ENCODE measurements at places on chromosomes 13 and 19.

DNA sequence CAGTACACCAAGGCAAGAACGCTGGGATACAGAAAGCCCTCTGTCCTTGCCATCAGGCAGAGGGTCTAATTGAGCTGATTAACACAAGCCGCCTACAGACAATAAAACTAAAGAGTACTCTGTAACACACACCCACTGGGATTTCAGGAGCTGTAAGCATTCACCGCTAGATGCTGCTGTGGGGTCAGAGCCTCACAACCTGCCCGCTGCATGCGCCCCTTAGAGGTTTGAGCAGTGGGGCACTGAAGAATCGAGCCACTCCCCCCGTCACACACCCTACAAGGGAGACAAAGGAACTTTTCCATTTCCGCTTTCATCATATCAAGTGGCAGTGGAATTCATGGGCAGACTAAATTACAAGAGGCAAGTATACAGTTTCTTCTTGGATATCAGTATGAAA, 1080.6 kb downstream of the PCDH17 start:
- no peak for DNase-seq

DNA sequence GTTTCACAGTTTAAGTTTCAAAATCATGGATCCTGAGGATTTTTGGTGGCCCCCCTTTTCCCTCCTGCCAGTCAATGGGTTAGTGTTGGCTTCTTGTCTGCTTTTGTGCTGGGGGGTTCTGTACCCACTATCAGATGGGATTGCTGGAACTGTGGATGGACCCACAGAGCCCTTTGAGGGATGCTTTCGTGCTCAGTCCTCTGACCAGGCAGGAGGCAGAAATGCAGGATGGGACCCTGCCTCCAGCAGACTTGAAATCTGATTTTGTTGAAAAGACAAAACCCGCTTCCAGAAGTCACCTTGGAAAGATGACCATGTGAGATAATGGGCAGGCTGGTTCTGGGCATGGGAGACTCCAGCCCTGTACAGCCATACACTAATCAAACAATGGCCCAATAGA, 408.9 kb downstream of the ZNF536 start:
- no peak for DNase-seq

- DNase-seq: no peak
These were observed 3.0 kb downstream of the ZC3H4 start for GRCh38 chr19:47110521-47111005.

GRCh38 chr19:13748169-13748828, 16.0 kb upstream of the MRI1 start:
- no peak for DNase-seq

GRCh38 chr13:110363010-110363409, 55.9 kb downstream of the COL4A2 start:
- DNase-seq: no peak

GRCh38 chr13:57128909-57129308, 11.8 kb upstream of the PRR20A start:
- no peak for DNase-seq

DNA sequence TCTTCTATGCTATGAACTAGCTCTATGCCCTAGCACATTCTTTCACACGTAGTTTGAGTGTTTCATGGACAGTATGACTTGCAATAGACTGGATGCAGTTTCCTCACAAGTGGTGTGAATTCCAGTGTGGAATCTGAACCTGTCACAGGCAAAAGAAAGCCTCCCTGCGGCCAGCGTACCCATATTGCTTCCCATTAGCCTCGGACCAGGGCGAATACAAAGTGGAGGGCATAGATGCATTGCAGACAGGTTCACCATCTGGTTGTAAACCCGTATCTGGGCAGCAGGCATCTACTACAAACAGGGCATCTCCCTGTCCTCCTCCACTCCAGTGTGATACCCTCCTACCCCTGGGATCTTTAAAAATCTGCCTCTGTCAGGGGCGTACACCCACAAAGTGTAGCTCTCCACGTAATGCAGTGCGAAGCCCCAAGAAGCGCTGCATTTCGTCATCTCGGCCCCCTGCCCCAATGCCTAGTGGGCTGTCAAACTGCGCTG, 1.4 kb upstream of the CIC start:
- DNase-seq: no peak

DNA sequence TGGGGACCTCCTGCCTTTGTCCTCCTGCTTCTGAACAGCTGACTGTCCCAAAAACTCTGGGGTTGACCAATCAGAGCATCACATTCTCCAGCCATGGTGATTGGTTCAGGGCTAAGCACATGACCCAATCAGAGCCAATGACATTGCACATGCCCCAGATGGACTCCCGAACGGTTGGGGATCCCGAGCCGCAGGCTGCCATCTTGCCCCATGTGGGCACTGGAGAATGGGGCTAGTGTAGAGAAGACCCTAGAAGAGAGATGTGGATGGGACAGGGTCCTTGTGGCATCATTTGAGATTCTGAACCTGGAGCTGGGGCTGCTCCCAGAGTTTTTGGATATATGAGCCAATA, 31.3 kb upstream of the PEPD start:
- no peak for DNase-seq

GRCh38 chr13:31756346-31756745, 17.0 kb downstream of the RXFP2 start:
- peak; percentile 91 for DNase-seq

DNA sequence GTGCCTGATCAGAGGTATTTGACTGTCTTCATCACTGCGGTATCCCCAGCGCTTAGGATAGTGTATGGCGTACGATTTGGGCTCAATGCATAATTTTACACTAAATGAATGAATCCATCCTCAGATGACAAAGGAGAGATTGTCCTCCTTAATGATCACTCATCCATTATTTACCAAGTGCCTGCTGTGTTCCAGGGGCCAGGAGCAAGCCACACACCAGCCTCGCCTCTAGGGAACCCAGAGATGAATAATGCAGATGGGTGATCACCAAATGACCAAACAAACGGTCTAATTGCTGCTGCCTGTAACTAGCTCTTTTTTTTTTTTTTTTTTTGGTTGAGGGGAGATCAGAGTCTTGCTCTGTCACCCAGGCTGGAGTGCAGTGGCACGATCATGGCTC, 5.9 kb upstream of the GPR32 start:
- DNase-seq: no peak

GRCh38 chr13:107252428-107252827, 684.5 kb upstream of the ARGLU1 start:
- no peak for DNase-seq

GRCh38 chr13:30172593-30173302, 134.6 kb downstream of the KATNAL1 start:
- no peak for DNase-seq

- no peak for DNase-seq
These were observed 17.5 kb downstream of the PCDH8 start for GRCh38 chr13:52830946-52831345.

DNA sequence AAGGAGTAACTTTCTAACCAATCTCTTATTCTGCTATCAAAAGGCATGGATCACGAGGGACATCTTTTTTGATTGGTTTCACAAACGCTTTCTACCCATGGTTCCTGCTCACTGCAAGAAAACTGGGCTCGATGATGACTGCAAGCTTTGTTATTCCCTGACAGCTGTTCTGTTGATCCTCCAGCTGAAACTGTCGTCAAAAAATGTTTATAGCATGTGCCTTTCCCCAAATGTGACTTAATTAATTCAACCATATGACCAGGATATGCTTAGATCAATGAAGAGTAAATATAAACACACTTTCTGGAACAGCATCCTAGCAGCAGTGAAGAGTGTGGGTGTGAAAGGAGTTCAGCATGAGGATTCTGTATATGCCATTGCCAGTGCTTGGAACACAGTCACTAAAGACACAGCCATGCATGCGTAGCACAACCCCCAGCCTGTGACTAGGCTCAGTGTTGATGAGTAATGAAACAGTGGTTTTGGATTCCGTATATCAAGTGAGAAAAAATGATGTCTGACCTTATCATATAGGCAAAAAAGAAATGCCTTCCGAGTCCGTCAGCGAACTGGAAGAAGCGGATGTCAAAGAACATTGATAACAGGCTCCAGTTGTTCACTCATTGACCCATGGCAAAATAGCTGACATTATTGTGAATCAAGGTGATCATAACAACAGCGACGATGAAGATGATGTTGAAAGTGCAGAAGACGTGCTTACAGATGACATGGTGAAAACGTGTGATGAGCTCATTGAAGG, 347.4 kb downstream of the FGF9 start:
- no peak for DNase-seq

- DNase-seq: no peak
These were observed 11.2 kb upstream of the CEACAM21 start for GRCh38 chr19:41564515-41565378.

DNA sequence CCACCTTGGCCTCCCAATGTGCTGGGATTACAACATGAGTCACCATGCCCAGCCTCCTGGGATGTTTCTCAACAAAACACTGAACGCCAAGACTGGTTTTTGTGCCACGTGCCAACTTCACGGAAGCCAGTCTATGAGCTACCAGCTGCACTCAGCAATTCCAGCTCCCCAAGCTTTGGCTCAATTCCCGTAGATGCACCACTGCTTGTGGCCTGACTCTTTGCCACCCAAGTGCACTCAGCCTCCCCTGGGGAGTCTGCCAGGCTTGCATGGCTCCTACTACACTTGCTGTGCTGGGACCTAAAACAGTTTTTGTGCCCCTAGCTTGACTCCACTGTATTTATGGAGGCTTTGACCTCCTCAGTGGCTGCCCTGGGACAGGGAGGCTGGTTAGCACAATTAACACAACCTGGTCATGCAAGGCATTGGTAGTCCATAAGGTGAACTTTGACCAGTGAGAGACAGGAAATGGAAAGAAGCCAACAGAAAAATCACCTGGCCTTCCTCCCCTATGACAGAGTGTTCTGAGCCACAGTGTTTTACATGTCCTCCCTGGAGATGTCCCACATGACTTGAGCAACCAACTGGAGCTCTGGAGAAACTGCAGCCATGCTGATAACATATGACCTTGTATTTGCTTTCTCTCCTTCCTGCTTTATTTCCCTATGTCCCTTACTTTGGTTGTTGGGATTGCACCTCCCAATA, 1173.1 kb downstream of the UQCRFS1 start:
- DNase-seq: no peak

DNA sequence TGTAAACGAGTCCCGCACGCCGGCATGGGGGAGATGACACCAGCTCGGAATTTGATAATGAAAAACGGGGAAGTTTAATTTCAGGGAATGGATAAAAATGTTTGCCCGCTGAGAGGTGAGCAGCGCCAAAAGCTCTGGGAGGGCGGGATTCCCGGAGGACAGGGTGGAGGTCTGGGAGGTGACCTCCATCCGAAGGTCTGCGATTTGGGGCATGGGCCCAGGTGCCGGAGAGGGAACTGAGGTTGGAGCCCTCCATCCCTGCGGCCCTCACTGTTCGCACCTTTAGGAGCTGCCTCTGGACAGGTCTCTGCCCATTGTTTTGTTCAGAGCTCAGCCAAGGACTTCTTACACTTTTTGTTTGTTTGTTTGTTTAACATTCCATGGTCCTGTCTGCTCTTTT, 129.8 kb downstream of the URI1 start:
- no peak for DNase-seq

- DNase-seq: no peak
These were observed 1.1 kb downstream of the TNFAIP8L1 start for GRCh38 chr19:4640247-4641000.

DNA sequence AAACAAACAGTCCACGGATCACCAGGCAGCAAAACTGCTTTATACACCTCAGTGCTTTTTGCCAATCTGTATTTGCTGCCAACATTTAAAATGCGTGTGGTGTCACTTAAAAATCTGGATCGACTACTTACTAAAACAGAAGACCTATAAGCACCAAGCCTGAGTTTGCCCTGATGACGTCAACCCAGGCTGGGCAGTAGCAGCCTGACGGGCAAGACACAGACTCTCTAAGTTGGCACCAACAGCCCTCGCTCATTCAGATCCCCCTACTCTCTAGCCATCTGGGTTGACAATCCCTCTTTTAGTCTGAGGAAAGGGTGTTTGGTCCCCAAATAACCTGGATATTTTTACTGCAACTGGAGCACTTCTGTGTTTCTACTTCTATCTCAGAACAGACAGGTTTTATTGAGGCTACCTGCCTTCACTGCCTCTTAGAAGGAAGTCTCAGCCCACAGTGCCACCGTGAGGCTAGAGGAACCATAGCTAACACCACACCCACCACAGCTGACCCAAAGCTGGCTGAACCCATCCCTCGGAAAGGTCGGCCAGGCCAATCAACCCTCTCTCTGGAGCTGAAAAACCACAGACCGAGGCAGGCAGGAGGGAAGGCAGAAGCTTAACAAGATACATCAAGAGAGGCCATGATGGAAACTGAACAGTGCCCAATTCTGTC, 6.9 kb downstream of the SUGP2 start:
- no peak for DNase-seq

DNA sequence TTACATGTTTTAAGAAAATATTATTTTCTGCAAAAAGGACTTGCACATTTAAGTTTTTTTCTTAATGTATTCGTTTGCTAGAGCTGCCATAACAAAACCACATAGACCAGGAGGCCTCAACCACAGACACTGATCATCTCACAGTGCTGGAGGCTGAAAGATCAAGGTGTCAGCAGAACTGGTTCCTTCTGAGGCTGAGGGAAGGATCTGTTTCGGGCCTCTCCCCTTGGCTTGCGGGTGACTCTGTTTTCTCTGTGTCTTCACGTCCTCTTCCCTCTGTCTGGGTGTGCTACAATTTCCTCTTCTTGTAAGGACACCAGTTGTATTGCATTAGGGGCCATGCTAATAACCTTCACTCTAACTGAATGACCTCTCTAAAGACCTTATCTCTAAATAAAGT, 364.2 kb downstream of the IRS2 start:
- DNase-seq: no peak

DNA sequence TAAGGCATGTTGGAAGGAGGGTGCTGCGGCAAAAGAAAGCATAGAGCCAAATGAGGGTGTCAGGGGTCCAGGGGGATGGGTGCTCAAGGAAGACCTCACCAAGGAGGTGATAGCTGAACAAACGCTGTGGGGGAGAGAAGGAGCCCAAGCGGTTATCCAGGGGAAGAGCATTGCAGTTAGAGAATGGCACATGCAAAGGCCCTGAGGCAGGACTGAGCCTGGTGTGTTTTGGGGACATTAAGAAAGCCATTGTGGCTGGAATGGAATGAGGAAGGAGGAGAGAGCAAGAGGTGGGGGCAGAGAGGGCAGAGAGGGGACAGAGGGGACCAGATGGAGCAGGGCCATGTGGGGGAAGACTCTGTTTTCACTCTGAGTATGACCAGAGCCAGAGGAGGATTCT, 6.1 kb upstream of the MYH14 start:
- no peak for DNase-seq

GRCh38 chr19:24033963-24034342, 53.0 kb upstream of the ZNF254 start:
- peak; percentile 9 for DNase-seq
